GM12865 (cell line): ENCODE measurements at places on chromosomes 4 and X.

DNA sequence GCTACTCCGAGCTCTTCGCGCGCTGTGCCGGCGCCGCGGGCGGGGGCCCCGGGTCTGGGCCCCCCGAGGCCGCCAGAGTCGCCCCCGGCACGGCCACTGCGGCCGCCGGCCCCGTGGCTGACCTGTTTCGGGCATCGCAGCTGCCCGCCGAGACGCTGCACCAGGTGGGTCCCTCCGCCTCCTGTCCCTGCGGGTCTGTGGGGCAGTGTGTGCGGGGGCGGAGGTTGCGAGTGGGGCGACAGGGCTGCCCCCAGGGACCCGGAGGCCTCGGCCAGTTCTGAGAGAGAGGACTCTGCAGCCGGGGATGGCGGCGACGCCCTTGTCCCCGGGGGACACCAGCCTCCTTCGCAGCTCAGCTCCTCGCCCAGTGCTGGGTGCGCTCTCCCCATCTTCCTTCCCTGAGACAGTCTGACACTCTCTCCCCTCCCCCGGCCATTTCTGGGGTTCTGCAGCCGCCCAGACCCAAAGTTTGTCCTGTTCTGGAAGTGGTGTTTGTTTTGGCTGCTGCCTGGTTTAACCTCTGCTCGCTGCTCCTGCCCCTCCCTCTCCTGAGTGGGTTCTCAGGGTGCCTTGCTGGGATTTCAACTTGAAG is 609 bp downstream of the REPS2 start:
- no peak for DNase-seq

- no peak for DNase-seq
These were observed 109.9 kb upstream of the TBL1X start for GRCh38 chrX:9354918-9355317.

- DNase-seq = peak; percentile 93
These were observed 4.3 kb downstream of the ELOVL6 start for GRCh38 chr4:110193822-110194761.

DNA sequence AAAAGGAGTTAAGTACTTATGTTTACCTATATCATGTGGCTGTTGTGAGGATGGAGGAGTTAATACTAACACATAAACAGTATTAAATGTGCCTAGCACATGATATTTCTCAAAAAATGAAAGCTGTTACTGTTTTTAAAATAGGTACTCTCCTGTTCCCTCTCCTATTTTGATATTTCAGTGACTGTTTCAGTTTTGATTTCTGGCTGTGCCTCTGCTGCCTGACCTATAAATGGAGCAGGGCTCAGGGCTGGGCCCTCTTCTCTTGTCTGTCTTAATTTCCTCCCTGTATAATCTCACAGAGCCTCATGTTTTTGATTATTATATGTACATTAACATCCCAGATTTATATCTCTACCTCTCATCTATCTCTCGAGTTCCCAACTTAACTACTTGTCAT is 93.3 kb downstream of the UGT8 start:
- peak; percentile 64 for DNase-seq
